ENCODE measurements at places on chromosomes 16 and 17.

DNA sequence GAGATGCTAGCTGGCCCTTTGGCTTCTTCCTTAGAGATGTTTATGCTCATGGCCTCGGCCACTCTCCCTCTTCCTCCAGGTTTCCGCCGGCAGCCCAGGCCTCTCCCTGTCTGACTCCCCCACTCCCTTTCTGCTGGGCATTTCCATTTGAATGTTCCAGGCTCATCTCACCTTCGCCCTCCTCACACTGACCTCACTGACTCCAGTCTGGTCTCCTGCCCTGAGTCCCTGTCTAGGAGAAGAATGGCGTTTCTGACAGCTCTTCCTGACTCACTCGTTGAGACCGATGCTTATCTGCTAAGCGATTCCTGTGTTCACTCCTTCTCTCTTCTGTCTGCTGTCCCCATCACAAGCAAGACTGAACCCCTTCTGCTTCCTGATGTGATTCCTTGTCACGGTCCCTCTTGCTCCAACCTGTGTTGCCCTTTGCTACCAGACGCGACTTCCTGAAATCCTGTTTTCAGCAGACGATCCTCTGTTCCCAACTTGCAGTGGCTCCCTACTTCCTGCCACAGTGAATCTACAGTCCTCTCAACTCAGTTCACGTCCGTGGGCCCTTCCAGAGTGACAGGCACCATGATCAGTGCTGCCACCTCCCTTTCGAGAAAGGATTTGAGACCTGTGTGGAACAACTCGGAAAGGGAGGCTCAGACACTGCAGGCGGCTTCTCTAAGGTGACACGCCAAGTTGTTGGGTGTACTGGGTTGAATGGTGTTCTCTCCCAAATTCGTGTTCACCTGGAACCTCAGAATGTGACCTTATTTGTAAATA, 176.4 kb downstream of the MSI2 start:
- DNase-seq = no peak

DNA sequence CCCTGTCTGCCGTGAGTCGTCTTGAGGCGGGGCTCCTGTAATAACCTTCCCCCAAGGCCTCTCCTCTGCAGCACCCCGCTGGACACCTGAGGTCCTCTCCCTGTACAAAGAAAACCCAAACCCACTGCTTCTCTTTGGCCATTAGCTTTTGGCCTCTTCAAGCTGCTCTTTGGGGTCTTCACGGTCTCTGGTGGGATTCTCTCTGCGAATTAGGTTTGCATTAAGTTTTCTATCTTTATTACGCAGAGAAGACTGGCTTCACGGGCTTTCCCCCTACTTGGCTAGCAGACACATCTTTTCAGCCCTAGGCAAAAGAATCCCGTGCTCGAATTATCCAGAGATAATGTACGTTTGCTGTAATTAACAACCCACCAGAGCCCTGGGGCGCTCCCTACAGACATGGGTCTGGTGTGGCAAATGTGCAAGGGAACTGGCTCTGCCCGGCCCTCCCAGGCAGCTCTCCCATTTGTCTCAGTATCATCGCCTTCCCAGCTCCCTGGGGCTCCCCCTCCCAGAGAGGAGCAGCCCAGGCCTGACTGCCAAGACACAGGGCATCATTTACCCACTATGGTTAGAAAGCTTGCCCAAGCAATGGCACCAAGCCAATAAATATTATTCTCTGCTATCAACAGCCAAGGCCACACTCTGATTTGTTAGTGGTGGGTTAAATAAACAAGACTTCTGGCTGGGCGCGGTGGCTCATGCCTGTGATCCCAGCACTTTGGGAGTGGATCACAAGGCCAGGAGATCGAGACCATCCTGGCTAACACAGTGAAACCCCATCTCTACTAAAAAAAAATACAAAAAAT, 24.7 kb upstream of the KLHDC4 start:
- DNase-seq = no peak

- DNase-seq = no peak
These were observed 47.1 kb upstream of the CLEC19A start for GRCh38 chr16:19238406-19238805.

DNA sequence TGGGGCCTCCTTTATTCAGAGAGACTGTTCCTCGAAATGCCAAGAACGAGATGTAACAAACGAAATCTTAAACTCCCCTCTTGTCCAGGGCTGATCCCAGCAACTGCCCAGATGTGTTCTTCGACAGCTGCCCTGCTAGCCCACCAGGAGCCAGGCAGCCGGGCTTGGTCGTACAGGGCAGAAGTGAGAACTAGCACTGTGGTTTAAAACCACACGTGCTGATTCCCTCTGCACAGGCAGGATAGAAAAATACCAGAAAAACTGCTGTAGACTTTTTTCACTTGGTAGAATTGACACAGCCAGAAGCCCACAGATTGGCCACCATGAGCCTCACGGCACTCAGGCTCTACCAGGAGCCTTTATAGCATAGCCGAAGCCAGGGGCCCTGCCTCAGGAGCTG, 33.1 kb downstream of the PLD6 start:
- no peak for DNase-seq

DNA sequence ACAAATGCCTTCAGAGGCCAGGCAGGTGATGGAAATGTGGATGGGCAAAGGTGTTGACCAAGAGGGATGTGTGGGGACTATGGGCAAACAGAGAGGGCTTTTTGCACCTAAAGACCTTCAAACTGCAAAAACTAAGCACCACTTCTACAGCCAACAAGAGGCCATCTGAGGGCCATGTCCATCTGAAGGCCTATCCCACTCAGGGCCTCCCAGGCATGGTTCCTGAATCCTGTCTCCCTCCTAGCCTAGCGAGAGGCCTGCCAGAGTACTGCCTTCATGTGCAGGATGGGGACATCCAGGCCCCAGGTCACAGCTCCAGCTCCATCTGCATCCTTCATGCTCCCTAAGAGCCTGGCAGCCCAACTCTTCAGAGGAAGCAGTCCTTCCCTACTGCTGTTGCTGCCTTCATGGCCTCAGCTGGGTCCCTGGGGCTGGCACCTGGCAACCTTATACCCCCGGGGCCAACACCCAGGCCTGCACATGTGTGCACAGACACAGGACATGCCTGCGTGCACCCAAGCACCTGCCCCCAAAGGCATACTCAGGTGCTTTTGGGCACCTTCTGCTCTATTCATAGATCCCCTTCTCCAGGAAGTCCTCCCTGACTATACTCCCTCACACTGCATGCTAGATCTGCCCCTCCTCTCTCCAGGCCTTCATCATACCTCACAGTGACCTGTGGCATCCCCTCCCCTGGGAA, 95.2 kb downstream of the C16orf78 start:
- DNase-seq = no peak

DNA sequence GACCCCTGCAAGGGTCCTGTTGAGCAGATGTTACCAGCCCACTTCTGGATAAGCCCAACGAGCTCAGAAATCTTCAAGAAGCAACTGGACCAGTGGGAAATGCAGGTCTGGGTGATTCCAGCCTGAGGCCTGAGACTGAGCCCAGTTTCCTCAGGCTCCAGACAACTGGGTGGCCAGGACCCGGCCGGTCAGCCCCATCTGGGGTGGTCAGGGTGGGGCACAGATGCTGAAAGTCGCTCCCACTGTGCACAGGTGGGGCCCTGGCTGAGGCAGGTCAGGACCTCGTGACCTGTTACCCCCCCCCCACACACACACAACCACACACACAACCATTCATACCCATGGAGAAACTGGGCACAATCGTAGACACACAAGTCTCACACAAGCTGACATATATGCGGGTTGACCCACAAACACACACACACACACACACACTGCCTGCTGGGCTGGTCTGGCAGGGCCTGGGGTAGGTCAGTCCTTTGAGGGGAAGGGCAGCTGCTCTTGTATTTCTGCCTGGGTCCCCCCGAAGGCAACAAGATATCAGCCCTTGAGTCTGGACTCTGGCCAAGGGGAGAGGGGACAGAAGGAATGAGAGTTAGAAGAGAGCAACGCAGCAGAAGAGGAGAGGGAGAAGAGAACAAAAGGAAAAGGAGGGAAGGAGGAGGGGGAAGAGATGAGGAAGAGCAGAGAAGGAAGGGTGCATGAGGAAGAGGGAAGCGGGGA, 99.0 kb upstream of the CDH5 start:
- DNase-seq = no peak

- DNase-seq = no peak
These were observed 26.1 kb downstream of the CACNA1G start for GRCh38 chr17:50586421-50587247.

GRCh38 chr16:67540756-67541155, 12.1 kb downstream of the RIPOR1 start:
- no peak for DNase-seq

DNA sequence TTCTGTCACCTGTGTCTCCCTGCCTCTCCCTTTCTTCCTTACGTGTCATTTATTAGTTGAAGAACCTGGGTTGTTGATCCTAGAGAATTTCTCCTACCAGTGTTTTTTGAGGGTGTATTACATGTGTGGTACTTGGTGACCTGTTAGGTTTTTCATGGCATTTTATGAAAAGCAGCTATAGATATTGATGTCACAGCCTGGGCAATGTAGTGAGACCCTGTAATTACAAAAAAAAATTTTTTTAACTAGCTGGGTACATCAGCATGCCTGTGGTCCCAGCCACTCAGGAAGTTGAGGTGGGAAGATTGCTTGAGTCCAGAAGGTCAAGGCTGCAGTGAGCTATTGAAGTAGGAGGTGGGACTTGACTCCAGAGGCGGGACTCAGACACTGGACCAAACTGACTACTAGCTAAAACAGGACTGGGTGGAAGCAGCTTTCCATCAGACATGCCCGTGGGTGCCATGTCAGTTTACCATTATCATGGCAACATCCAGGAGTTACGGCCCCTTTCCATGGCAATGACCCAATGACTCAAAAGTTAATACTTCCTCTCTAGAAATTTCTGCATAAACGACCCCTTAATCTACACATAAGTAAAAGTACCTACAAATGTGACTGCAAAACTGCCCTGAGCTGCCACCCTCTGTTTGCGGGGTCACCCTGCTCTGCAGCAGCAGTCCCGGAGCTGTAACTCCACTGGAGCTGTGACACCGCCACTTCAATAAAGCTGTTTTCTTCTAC, 311.4 kb downstream of the SNX29 start:
- DNase-seq = no peak
